ENCODE measurements at places on chromosomes 1 and 21. TPM values are rescaled to one million over a fixed set of nuclear protein-coding genes. Genes with fewer than 3 reads are reported as not detected.

Gene SPRR1A
- total RNA-seq: not detected

Gene F5
- 88.5 TPM for total RNA-seq

Gene SAMD11
- total RNA-seq: not detected

Gene TLCD4
- total RNA-seq: 0.15 TPM

Gene WDTC1
- 20.1 TPM for total RNA-seq

Gene PAPPA2
- total RNA-seq: 1.2 TPM
